MG63 (cell line): ENCODE measurements at places on chromosomes 11 and 22.

DNA sequence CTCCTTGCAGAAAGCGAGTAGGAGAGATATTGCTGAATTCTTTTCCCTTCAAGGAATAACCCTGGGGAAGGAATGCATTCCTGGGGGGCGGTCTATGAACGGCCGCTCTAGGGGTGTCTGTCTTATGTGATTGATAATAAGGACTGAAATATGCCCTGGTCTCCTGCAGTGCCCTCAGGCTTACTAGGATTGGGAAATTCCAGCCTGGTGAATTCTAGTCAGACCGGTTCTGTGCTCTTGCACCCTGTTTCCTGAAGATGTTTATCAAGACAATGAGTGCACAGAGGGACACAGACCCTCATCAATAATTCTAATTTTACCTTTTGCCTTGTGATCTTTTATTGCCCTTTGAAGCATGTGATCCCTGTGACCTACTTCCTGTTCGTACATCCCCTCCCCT, 140.7 kb downstream of the LUZP2 start:
- DNase-seq = no peak

GRCh38 chr22:30297276-30297990, 8.1 kb upstream of the CASTOR1 start:
- DNase-seq = no peak

DNA sequence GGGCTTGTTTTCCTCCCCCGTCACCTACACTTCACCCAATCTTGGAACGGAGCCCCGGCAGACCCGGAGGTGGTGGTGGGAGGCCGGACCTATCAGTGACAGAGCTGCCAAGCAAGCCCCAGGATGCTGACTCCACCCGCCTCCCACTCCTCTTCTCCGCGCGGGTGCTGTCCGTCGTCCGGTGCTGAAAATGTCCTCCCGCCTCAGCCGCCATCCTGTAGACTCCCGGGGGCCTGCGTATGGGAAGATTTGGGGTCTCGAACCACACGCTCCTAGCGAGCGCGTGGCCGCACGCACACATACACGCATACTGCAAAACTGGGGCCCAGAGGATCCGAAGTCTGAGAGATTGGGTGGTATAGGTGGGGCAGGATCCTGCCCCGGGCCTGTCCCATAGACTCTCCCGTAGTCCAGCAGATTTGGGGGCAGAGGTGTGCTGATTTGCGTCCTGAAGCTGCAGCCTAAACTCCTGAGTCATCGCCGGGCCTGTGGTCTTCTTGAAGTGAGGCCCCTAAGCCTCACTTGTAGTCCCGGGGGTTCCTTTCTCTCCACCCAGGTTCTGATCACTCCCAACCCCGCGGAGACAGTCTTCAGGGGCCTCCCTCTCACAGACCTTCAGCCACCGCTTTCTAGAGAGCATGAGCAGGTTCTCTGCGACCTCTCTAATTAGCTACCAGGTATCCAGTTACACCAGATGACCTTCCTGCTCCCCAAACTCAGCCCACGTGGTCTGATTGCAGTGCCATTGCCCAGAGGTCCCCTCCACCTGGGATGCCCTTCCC, 796 bp upstream of the YIF1A start:
- no peak for DNase-seq

DNA sequence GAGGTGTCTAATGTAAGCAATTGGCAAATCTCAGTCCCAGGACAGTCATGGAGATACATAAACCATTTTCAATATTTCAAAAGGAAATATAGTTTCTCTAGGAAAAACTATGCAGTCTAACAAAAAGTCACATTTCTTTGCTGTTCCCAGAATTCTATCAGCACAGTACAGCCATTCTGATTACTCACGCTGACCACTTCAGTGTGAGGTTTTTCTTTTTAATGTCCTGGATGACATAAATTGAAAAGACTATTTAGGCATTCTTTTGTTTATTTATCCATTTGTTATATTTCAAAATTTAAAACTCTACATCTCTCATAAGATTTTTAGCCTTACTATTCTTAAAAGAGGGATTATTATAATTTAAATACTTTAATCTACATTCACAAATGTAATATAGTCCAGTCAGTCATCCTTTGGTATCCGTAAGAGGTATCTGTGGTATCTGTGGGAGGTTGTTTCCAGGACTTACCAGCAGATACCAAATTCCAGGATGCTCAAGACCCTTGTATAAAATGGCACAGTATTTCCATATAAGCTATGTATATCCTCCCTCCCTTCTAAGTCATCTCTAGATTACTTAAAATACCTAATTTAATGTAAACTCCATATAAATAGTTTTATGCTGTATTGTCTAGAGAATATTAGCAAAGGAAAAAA, 331.1 kb upstream of the PITPNB start:
- DNase-seq = no peak

- no peak for DNase-seq
Measured at GRCh38 chr22:26435327-26436093, 6.5 kb downstream of the ASPHD2 start.

DNA sequence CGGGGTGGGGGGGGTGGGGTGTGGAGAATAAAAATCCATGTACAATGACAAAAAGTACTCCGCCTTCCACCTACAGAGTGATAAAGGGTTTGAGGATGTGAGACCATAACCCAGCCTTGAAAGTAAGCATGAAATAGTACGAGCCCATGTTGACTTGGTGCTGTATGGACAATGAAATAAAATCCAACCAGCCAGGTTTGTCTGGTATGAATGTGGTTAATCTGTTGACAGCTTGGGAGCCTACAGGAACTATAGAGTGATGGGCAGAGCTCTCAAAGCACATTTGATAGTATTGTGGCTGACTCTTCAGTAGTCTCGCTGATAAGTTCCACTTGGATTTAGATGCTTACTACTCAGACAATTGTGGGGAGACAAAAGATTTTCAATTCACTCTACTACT, 48.8 kb upstream of the CD44 start:
- DNase-seq = no peak

DNA sequence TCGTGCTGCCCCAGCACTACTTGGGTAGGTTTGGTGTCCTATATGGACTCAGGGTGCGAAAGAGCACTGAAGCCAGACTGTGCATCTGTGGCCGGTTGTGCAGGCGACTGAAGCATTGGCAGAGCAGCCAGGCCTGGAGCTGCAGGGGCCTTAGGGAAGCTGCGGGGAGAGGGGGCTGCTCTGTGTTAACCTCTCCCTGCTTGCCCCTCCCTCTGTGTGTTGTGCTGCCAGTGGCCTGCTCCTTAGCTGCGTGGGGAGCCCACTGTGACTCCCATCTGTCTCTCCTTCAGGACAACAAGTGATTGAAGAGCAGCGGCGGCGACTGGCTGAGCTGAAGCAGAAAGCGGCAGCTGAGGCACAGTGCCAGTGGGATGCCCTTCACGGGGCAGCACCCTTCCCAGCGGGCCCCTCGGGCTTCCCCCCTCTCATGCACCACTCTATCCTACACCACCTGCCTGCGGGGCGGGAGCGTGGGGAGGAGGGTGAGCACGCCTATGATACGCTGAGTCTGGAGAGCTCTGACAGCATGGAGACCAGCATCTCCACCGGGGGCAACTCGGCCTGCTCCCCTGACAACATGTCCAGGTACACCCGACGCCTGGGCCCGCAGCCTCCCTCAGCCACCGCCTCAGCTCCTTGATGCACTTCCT, 34.3 kb downstream of the TREH start:
- no peak for DNase-seq

- no peak for DNase-seq
Measured at GRCh38 chr11:73262851-73263495, 9.2 kb upstream of the P2RY6 start.

DNA sequence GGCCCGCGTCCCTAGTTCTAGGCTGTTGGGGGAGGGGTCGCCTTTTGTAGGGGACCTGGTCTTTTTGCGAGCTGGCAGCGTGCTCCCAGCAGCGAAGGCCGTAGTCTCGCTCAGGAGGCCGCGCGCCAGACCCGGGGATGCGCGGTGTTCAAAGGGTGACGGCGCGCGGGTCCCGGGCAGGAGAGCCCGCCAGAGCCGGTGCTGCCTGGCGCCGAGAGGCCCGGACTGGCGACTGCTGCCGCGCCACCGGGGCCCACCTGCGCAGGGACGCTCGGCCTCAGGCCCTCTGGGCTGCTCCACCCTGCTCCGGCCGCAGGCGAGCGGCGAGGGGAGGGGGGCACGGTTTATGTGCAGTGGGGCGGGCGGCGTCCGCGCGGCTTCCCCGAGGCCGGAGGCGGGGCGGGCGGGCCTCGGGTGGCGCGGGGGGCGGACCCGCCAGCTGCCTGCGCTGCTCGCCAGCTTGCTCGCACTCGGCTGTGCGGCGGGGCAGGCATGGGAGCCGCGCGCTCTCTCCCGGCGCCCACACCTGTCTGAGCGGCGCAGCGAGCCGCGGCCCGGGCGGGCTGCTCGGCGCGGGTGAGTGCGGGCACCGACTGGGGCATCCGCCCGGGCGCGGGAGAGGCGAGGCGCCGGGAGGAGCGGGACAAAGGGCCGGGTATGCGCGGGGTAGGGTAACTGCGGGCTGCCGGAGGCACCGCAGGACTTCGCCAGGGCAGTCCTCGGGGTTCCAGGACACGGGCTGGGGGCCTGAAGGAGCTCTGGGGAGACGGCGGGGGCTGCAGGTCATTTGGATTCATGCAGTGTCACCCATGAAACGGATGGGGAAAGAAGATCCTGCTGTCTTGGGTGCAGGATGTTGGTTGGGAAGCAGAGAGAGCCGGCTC, at the start of gene PRSS23:
TSS of gene PRSS23 (plus strand) at position 467 of the 884 bp plus-strand sequence. CDS start 7,102 bp downstream, outside the sequence.
- peak; percentile 73 for DNase-seq

- DNase-seq = peak; percentile 30
Measured at GRCh38 chr22:23591201-23591791, 11.2 kb upstream of the IGLL1 start.

GRCh38 chr11:71456294-71456693, 3.3 kb downstream of the NADSYN1 start:
- DNase-seq = no peak

DNA sequence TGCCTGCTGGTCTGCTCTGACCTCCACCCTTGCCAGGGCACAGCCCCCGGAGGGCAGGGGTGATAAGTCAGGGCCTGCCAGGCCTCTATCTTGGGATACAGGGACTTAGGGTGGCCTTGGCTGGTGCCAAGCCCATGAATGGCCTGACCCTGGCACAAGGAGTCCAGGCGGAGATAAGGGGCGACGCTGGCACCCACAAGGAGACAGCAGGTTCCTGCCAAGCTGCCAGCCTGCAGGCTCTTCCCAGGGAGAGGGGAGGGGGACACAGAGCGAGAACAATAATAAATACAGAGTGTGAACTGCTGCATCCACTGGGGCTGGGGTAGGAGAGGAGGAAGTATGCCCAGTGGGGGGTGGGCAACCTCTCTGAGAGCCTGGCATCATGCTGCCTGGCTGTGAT, 978 bp downstream of the CSDC2 start:
- no peak for DNase-seq

DNA sequence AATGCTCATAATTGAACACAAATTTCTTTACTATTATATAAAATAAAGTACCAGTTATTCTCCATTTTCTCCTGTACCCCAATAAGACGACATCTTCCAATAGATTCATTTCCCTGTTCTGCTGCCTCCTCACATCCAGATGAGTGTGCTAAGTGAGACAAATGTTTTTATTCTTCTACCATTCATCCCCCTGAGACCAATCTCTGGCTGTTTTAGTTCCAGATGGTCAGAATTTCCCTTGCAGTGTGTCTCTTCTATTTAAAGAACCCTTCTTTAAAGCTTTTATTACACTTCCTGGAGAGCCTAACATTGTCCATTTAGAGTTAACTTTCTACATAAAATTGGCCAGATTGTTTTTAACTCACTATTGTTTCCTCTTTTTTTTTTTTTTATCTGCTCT, 41.2 kb upstream of the GLYATL1 start:
- no peak for DNase-seq

DNA sequence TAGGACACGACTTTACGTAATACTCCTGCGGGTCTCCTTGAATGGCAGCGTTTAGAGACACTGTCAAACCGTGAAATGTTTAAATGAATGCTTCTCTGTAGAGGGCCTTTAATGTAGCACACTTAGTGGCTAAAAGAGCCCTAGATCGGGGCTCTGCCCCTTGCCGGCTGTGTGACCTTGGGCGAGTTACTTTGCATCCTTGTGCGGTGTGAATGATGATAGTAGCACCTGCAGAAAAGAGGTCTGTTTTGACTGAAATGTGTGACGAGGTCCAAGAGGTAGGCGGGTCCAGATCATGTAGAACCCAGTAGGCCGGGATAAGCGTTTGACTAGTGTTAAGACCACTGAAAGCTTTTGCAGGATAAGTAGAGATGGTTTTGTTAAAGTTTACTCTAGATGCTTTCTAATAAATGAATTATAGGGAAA, 866 bp downstream of the MED17 start:
- no peak for DNase-seq

DNA sequence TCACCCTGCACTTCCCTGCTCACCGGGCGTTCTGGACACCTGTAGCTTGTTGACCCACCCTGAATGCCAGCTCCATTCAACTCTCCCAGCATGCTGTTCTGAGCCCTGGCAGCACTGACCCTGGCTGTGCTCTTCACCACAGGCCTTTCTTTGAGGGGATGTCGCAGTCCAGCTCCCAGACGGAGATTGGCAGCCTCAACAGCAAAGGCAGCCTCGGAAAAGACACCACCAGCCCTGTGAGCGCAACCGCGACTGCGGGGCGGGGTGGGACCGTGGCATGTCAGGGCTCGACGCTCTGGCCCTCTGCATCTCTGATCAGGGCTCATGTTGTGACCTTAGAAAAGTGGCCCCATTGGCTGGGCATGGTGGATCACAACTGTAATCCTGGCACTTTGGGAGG, 47.4 kb upstream of the RAB1B start:
- no peak for DNase-seq

GRCh38 chr11:73137262-73137943, 4.7 kb downstream of the FCHSD2 start:
- DNase-seq = no peak

DNA sequence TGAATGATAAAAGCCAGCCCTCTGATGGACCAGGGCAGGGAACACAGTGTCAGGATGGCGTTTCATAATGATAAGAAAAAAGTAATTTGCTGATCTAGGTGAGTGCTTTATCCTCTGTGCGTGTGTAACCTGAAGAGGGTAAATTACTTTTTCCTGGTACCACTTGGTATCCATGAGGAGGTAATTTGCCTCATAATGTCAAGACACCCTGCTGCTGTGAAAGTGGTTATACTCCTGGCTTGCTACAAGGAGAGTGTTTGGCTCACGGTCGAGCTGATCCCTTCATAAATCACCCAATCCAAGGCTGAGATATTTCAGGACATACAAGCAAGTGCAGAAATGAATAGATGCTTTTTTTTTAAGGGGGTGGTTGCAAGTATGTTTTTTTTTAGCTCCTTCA, 207.2 kb upstream of the PGR start:
- no peak for DNase-seq

DNA sequence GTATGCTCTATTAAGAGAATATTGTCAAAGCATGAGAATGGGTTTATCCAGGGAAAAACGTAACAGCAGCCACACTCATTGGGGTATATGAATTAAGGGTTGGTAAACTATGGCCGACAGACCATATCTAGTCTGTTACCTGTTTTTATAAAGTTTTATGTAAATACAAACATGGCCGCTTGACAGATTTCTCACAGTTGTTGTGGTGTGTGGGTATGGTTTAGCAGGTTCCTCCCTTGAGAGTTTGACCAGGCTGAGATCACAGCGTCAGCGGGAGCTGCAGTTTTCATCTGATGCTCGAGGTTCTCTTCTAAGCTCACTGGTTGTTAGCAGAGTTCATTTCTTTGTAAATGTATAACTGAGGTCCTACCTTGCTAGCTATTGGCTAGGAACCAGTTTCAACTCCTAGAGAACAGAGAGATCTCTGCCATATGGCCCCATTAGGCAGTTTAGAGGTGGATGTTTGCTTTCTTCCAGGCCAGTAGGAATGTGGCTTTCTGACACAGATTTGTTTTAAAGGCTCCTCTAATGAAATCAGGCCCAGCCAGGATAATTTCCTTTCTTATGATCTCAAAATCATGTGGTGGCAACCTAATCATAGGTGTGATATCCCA, 45.5 kb upstream of the GRIK4 start:
- no peak for DNase-seq
